ENCODE measurements at places on chromosomes 1 and 21. TPM values are rescaled to one million over a fixed set of nuclear protein-coding genes. Genes with fewer than 3 reads are reported as not detected.

The NLRP3 gene
- total RNA-seq: not detected

The FCRL1 gene
- total RNA-seq: not detected

The THEMIS2 gene
- total RNA-seq: 43.6 TPM

DNA sequence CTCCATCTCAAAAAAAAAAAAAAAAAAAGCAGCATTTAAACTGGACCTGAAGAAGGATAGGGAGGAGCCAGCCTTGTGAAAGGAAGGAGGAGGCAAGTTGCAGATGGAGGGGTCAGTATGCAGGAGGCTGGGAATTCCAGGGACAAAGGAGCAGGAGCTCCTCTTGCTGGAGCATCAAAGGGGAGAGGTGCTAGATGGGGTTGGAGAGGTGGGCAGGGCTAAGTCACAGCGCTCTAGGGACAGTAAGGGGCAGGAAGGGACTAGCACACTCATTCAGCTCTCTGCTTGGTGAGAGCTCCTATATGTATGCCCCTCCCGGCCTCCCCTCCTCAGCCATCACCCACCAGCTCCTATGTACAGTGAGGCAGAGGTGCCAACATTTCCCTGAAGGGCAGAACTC is 26.8 kb downstream of the MAP7D1 start:
- H3K4me3 ChIP-seq: no peak overlapping the region
- no peaks in the 10 kb centered on the region for H3K4me1 ChIP-seq
- no peak overlapping the region for H3K27ac ChIP-seq
- DNase-seq: no peak
- no peaks in the 10 kb centered on the region for H3K27me3 ChIP-seq

DNA sequence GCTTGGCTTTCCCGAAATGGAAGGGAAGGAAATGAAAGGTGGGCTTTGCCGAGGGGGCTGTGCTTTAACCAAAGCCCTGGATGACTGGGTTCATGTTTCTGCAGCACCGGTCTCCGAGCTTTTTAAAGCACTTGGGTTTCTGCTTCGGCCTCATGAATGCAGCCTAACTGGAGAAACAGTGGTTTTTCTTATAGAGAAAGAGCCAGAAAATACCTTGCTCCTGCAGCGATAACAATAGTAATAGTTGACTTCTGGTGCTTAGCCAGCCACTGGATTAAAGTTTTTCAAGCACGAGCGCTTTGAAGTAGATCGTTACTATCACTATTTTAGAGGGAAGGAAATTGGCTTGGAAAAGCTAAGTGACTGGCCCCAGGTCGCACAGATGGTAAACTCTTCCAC is 500 bp upstream of the DOCK7 start:
- H3K4me1 ChIP-seq: peaks cover 19% of the 10 kb centered on the region
- no peak for DNase-seq

- H3K4me1 ChIP-seq: peaks cover 3% of the 10 kb centered on the region
- peak; percentile 55 for DNase-seq
- H3K4me3 ChIP-seq: no peak overlapping the region
- H3K27ac ChIP-seq: no peak overlapping the region
- no peaks in the 10 kb centered on the region for H3K36me3 ChIP-seq
Measured at GRCh38 chr1:54317084-54317483, 89.1 kb downstream of the SSBP3 start.

DNA sequence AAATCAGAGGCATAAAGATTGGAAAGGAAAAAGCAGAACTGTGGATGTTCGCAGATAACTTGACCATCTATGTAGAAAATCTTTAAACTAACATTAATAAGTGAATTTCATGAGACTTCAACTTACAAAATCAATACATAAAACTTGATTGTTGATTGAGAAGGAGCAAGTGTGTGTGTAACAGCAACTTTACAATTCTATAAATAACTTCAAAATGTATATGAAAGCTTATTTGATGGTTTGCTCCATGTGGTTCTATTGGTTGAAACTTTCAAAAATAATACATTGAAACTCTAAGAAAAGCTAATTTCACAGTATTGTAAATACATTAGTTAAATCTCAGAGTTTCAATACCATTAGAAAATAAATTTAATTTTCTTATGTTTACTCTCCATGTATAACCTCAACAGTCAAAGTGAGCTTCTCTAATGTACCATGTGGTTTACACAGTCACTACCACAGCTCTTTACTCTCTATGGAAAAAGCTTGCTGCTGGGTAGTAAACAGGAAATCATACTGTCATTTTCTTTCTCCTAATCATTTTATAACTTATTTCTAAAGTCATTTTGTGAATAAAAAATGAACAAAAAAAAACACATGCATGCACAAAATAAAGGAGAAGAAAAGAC is 12.0 kb downstream of the AKT3 start:
- DNase-seq: no peak
- H3K4me3 ChIP-seq: no peak overlapping the region
- no peak overlapping the region for H3K27ac ChIP-seq
- no peaks in the 10 kb centered on the region for H3K36me3 ChIP-seq
- no peaks in the 10 kb centered on the region for H3K27me3 ChIP-seq
- peaks cover 11% of the 10 kb centered on the region for H3K4me1 ChIP-seq

GRCh38 chr21:39265603-39266002 is 47.8 kb downstream of the BRWD1 start:
- no peaks in the 10 kb centered on the region for H3K27me3 ChIP-seq
- H3K4me3 ChIP-seq: no peak overlapping the region
- no peak for DNase-seq
- no peaks in the 10 kb centered on the region for H3K36me3 ChIP-seq
- no peak overlapping the region for H3K27ac ChIP-seq

- H3K4me3 ChIP-seq: no peak overlapping the region
- no peaks in the 10 kb centered on the region for H3K27me3 ChIP-seq
- peaks cover 2% of the 10 kb centered on the region for H3K36me3 ChIP-seq
- no peak overlapping the region for H3K27ac ChIP-seq
- no peaks in the 10 kb centered on the region for H3K4me1 ChIP-seq
- DNase-seq: no peak
Measured at GRCh38 chr1:37914719-37915475, 32.0 kb downstream of the INPP5B start.

Data from fibroblast of lung (primary cell).